ENCODE measurements at places on chromosomes 2 and 18. TPM values are rescaled to one million over a fixed set of nuclear protein-coding genes. Genes with fewer than 3 reads are reported as not detected.

DNA sequence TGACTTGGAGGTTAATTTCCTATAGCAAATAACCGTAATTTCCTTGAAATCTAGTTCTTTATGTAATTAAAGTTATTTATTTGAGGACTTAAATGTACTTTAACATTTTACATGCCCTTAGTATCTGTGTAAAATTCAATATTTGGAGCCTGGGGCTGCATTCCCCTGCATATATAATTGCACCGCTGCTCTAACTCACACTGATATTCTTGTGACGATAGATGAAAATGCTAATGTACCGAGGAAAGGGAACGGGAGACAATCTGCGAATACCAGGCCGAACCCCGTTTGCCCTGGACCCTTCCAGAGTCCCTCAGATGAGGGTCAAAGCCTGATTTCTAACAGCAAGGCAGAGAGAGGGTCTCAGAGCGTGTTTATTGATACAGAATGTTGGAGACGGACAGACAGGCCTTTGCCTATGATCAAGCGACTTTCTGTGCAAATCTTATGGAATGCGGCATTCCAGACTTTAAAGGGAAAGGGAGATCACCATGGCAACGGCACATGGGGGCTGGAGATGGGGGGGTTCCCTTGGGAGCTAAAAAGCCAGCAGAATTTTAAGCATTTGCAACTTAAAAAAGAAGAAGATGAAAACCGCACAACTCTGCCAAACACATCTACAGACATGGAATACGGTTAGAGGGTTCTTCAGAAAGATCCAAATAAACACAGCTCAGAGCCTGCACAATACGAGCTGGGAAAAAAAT lies 57.6 kb upstream of the TWIST2 start:
- DNase-seq = no peak

- no peak for DNase-seq
Measured at GRCh38 chr2:211055438-211055837, 499.0 kb downstream of the CPS1 start.

- DNase-seq = no peak
Measured at GRCh38 chr2:71880846-71881610, 266.6 kb downstream of the CYP26B1 start.

The RIT2 gene
- not detected for total RNA-seq

GRCh38 chr2:232588680-232589585 lies 38.4 kb downstream of the EIF4E2 start:
- no peak for DNase-seq

The POTEC gene
- not detected for total RNA-seq

DNA sequence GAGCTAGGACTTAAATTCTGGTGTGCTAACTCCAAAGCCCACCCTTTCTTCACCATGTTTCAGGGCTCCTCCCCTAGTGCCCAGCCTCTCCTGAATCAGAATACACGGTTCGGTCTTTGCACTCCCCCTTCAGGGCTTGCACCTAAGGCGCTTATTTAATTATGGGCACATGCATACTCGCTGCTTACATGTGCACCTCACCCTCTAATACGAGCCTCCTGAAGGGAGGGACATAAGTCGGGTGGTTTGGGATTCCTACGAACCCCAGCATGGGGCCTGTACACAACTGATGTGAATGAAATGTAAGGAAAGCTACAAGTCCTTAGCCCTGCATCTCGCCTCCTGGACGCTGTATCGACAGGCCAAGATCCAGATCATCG lies 435 bp downstream of the IFT172 start:
- DNase-seq = no peak

- DNase-seq = no peak
Measured at GRCh38 chr2:20214566-20215182, 10.3 kb downstream of the SDC1 start.

- DNase-seq = no peak
Measured at GRCh38 chr2:52882974-52883373, 884.6 kb upstream of the CHAC2 start.

- no peak for DNase-seq
Measured at GRCh38 chr18:45871431-45872084, 46.1 kb downstream of the SIGLEC15 start.

DNA sequence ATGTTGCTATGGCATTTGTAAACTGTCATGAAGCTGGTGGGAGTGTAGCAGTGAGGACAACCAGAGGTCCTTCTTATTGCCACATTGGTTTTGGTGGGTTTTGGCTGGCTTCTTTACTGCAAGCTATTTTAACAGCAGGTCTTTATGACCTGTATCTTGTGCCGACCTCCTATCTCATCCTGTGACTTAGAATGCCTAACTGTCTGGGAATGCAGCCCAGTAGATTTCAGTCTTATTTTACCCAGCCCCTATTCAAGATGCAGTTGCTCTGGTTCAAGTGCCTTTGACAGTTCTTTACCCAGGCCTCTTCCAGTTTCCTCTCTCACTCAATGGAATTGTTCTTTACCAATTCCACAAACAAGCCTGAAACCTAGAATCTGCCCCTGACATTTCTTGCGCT lies 145.1 kb downstream of the KCNE4 start:
- DNase-seq = no peak

DNA sequence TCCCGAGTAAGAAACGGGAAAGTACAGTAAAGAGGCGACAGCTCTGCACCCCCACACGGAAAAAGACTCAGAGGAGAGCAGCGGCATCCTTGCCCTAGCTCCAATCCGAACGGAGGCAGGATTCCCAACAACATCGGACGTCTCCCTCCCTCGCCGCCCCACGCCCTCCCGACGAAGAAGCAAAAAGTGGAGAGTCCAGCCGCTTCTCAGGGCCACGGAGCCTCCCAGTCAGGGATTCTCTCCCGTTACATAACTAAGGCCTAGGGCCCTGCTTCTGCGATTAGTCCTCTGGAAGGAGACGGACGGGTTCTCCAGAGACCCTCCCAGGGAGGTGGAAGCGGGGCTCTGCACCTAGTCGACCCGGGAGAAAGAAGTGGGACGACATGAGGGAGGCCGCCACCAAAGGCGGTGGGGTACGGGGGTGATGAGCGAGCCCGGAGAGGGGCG lies 587 bp downstream of the SUMO1 start:
- DNase-seq = no peak

The CYS1 gene
- 0.45 TPM for total RNA-seq

GRCh38 chr2:227876300-227876801 lies 4.9 kb downstream of the DAW1 start:
- DNase-seq = no peak

DNA sequence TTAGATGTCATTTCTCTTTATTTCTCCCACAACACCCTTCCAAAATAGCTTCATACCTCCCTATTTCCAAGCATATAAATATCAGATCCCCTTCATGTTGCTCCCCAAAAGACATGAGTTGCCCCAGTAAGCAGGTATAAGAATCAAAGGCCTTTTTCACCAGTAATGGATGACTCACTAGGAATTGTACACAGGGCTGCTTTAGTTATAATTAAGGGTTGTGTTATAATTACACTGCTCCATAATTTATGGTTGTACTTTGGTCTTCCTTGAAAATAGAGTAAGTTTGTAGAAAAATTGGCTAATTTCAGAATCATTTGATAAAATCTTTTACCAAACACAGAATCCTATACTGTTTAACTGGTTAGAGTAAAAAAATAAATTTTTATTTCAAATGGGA lies 8.8 kb upstream of the AQP4 start:
- no peak for DNase-seq

GRCh38 chr2:216068-216467 lies 47.8 kb downstream of the SH3YL1 start:
- DNase-seq = no peak

GRCh38 chr2:21376864-21377263 lies 253.1 kb downstream of the TDRD15 start:
- no peak for DNase-seq

- no peak for DNase-seq
Measured at GRCh38 chr2:7758073-7758759, 841.0 kb downstream of the RNF144A start.

- DNase-seq = no peak
Measured at GRCh38 chr2:232416521-232417470, 10.2 kb downstream of the ALPG start.

- no peak for DNase-seq
Measured at GRCh38 chr2:130756874-130757668, 1.7 kb downstream of the AMER3 start.

DNA sequence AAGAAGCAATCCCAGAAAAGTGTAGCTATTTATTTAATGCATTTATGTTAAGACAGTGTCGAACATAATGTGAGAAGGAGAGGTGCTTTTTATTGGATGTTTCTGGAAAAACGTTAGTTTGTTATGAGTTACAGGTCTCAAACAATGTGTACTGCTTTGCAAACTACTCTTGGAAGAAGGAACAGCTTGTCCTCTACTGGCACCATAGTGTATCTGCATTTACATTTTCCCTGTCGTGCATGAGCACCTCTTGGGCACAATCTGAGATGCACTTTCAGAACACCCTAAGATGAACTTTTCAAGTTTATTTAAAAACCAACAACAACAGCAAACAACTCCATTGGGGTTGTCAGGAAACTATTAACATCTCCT lies 22.8 kb downstream of the CCNYL1 start:
- DNase-seq = no peak

DNA sequence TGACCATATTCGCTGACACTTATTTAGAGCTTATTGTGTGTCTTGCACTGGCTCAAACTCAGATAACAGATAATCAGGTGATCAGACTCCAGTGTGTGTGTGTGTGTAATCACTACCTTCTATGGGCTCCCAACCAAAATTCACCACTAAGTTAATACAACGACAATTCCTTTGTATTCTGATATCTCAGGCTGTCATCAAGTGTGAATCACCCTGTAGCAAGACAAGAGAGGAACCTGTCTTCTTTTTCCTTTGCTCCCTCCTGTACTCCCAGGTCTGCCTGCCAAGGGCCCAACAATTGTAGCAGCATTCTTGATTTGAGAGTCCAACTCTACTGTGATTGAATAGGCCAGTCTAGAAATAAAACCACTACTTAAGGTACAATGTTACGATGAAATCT lies 25.8 kb downstream of the ITGB6 start:
- DNase-seq = no peak

The SLC20A1 gene
- total RNA-seq = 168 TPM

The CPO gene
- total RNA-seq = not detected

The CNTNAP5 gene
- total RNA-seq = not detected

GRCh38 chr2:118982039-118982438 lies 40.0 kb downstream of the MARCO start:
- no peak for DNase-seq

GRCh38 chr2:183825710-183826109 lies 701.5 kb downstream of the NUP35 start:
- no peak for DNase-seq

The SH3BP4 gene
- total RNA-seq = not detected

The MSH2 gene
- 30.9 TPM for total RNA-seq

The TRIM43 gene
- not detected for total RNA-seq

- DNase-seq = no peak
Measured at GRCh38 chr2:226794751-226795171, 4.9 kb downstream of the IRS1 start.

DNA sequence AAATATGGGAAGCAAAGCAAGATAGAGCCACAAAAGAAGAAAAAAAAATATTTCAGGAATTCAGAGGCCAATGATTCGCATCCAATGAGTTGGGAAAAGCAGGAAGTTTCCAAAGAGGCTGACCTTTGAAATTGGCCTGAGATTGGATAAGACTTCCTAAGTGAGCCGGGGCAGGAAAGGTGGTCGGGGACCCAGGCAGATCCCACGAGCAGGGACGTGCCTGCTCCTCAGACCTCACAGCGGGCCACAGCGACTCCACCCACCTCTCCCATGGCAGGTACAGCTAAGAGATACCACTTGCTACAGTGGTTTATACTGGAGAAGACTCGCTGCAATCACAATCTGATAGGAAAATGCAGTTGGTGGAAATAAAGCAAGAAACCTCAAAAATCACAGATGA lies 102.8 kb upstream of the SALL3 start:
- no peak for DNase-seq

DNA sequence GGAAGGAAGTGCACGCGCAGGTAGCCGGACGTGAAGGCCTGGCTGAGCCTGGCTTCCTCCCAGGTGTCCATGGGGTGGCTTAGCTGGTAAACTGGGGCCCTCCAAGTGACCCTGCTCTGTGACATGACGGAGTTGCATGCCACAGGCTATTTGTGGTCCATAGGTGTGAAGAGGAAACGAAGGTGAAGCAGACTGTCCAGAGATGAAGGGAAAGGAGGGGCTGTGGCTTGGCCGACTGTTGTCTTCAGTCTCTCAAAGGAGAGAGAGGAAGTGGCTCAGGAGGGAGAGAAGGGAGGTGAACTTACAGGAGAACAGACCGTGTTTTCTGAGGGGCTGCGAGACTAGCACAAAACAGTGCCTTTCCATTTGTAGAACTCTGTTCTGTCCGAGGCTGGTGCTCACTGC lies 19.3 kb downstream of the INPP5D start:
- no peak for DNase-seq

DNA sequence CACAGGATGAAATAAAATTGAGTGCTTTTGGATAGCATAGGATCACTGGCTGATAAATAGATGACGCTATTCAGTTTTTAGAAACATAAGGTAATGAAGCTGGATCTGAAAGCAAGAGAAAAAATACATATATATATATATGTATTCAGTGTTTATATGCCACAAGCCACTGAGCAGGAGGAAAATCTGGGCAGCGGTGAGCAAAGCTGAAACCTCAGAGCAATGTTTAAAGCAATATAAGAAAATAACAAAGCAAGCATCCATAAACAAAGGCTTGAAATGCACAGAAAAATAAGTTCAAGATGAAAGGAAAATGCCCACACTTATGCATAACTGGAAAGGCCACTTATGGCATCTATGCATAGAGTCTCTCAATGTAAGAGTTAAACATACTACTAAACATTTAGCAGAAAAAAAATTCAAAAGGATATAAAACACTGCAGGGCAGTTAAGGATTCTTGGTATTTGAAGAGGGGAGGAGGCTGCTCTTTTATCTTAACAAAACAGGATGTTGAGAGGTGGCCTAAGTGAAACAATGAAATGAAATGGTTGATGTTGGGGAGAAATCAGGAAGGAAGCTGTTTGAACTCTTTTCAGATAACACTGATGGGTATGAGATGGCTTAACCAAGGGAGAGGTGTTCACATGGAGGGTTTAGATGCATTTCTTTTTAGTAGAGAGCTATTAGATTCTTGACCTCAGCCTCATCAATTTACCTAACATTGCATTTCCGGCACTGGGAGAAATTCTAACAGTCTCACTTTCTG lies 129.1 kb downstream of the ARHGAP15 start:
- DNase-seq = no peak

The COL4A4 gene
- total RNA-seq = 0.11 TPM

The PLGLB1 gene
- not detected for total RNA-seq

The VSNL1 gene
- not detected for total RNA-seq

DNA sequence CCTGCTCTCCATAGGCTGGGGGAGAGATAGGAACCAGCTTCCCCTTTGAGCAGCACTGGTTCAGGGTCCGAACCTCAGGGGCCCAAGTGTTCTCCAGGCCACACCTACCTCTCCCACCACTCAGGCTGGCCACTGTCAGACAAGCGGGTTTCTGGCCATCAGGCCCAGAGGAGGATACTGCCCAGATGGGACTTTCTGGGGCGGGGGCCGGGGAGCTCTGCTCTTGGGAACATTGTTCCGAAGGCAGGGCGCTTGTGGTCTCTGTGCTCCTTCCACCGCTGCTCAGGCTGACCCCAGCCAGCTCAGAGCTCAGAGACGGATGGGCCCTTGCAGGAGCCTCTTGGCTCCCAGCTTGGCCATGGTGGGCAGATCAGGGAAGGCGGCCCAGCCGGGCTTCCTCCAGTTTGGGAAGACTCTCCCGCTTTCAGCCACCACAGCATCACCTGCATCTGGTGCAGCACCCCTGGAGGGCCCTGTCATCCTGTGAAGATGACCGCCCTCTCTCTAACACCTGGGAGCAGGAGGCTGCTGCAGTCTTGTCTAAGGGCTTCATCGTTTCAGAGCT lies 5.2 kb upstream of the TRAF3IP1 start:
- no peak for DNase-seq

The RAB6C gene
- not detected for total RNA-seq

The PROM2 gene
- total RNA-seq = 1.1 TPM

Measured in natural killer cell treated with Interleukin-12 subunit alpha and Interleukin-12 subunit beta and Interleukin-15 and Interleukin-18, amount 100 ng/mL, for 72 hours (primary cell).